CMK (cell line): ENCODE measurements at places on chromosomes 12 and 14.

GRCh38 chr12:24750263-24750662 is 198.6 kb downstream of the BCAT1 start:
- DNase-seq: no peak

- no peak for DNase-seq
Measured at GRCh38 chr12:55906056-55906455, 21.6 kb downstream of the PYM1 start.

GRCh38 chr12:51960488-51960887 is 9.0 kb downstream of the ACVR1B start:
- DNase-seq: no peak

DNA sequence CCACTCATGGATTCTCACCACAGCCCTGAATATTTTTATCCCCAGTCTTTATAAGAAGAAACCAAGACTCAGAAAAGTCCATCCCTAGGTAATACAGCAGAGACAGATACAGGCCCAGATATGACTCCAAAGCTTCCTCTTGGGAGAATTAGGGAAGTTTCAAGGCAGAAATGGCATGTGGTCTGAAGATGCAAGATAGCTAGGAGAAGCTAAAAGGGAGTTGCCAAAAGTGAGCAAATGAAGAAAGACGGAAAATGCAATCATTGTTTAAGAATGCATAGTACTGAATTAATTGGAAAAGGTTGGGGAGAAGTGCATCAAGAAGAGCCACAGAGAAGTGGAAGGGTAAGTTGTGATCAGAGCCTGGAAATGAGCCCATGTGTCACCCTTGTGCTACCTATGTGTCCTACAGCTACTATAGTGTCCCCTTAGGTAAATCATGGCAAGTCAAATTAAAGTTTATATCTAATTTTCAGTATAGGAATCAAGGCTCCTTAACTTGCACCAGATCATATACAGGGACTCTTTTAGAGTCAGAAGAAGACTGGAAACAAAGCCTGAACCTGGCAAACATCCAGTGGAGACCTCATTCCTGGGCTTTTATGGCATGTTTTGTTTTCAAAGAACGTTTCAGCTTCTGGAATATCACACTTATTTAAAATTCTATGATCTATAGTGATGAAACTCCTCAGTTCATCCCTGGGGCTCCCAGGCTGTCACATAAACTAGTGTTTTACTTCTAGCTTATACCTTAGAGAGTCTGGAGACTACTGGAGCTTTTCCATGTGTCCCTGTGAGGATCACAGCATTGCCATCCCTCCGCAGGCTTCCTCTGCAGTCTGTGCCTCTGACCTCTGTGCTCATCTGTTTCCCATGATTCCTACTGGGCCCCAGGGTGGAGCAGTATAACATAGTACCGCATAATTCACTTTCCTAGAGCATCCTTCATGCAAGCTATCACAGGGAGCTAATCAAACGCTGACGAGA is 189.0 kb upstream of the CDKN3 start:
- DNase-seq: no peak

- DNase-seq: no peak
Measured at GRCh38 chr12:104319918-104320626, 16.5 kb downstream of the EID3 start.

DNA sequence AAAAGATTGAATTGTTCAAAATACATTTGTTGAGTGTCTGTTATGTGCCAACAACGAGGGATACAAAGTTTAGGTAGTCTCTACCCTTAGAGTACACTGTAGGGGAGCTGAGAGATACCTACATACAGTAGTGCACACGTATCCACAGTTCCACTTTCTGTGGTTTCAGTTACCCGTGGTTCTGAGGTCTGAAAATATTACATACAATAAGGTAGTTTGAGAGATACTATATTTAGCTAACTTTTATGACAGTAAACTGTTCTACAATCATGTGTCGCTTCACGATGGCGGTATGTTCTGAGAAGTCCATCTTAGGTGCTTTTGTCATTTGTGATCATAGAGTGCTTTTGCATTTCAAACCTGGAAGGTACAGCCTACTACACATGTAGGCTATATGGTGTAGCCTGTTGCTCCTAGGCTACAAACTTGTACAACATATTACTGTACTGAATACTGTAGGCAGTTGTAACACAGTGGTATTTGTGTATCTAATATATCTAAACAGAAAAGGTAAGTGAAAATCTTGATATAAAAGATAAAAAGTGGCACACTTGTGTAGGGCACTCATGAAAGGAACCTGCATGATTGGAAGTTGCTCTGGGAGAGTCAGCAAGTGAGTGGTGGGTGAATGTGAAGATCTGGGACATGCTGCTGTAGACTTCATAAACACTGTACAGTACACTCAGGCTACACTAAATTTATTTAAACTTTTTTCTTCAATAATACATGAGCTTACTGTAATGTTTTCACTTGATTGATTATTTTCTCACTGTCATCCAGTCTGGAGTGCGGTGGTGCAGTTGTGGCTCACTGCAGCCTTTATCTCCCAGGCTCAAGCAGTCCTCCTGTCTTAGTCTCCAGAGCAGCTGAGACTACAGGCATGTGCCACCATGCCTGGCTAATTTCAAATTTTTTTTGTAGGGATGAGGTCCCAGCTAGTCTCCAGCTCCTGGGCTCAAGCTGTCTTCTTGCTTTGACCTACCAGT is 4.0 kb downstream of the CPSF6 start:
- no peak for DNase-seq

DNA sequence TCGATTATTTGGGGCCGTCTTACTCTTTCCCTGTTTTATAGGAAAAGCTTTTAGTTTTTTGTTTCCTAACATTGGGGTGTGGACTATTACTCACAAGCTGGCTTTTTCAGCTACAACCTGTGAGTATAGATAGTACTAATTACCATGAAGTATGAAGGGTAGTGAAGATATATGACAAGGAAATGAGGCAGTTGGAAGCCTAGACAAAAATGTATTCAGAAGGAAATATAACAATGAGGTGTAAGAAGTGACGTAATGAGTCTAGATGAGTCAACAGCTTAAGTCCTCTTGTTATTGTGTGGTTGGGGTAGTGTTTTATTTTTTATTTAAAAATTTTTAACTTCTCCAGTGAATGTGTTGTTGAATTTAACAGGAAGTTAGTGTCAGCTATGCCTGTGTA is 804.5 kb downstream of the NRXN3 start:
- DNase-seq: no peak

- DNase-seq: no peak
Measured at GRCh38 chr12:114898159-114898558, 214.2 kb upstream of the TBX3 start.

DNA sequence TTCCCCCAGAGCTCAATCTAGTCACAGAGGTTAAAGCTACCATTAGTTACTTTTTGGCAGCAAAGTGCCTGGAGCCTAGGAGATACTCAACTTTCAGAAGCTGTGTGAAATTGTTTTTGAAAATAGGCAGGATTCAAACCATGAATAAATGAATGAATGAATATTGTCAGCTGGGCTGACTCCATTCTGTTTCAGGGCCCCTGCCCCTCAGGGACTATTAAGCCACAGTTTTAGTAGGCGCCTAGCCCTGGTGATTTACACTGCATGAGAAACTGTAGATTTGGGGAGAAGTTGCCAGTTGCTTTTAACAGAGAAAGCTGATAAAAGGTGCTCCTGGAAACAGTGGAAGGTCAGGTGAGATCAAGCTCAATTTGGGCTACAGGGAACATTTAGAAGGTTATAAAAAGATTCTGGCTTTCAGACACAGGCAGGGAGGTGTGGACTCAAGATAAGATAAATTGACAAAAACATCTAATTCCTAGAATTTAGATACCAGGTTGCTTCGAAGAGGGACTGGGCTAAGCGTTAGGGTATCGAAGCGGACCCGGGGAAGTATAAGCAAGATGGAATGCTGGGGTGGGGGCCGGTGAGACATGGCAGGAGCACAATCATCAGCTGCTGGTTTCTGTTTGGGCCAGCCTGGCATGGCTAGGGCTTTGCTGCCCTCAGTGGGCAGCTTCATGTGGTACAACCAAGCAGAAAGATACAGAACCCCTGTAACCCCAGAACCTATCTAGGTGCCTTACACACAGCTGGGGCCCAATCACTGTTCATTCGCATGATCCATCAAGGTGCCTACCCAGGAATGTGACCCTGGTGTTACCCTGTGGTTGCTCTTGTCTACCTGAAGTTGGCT is 14.9 kb upstream of the CELA1 start:
- no peak for DNase-seq

GRCh38 chr14:74524076-74524811 is 30.7 kb downstream of the ISCA2 start:
- DNase-seq: no peak

DNA sequence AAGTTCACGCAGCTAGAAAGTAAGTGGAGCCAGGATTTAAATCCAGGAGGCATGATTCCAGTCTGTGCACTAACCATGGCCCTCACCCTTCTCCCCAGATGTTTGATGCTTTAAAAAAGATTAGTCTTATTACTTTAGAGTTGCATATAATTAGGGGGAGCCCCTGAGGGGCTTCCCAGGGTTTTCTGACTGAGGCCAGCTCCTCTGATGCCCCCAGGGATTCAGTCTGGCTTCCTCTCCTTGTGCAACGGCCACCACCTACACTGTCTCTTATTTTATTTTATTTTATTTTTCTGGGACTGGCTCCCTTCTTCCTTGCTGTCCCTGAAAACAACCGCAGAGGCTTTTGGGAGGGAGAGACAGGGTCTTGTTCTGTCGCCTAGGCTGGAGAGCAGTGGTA is 22.6 kb downstream of the CLSTN3 start:
- DNase-seq: no peak

GRCh38 chr12:120528861-120529525 is at the start of gene COQ5:
Gene COQ5, minus strand, starts transcription at chr12:120529158. Its CDS starts 17 bp downstream, at chr12:120529141.
- DNase-seq: peak; percentile 45

DNA sequence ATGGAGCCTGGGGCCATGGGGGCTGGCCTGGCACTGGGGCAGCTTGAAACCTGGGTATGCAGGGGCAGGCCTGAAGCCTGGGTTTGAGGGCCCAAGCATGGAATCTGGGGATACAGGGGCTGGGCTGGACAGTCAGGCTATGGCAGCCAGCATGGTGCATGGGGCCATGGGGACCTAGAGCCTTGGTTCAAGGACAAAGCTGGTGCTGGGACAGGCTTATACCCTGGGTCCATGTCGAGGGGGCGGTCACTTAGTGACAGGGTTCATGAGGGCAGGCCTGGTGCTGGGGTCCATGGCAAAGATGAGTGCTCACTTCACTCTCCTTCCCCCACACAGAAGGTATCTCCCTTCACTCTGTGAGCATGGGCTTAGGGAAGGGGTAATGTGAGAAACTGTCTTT is 116.2 kb downstream of the BBS10 start:
- no peak for DNase-seq

GRCh38 chr14:32693114-32693513 is 245.6 kb upstream of the NPAS3 start:
- no peak for DNase-seq

DNA sequence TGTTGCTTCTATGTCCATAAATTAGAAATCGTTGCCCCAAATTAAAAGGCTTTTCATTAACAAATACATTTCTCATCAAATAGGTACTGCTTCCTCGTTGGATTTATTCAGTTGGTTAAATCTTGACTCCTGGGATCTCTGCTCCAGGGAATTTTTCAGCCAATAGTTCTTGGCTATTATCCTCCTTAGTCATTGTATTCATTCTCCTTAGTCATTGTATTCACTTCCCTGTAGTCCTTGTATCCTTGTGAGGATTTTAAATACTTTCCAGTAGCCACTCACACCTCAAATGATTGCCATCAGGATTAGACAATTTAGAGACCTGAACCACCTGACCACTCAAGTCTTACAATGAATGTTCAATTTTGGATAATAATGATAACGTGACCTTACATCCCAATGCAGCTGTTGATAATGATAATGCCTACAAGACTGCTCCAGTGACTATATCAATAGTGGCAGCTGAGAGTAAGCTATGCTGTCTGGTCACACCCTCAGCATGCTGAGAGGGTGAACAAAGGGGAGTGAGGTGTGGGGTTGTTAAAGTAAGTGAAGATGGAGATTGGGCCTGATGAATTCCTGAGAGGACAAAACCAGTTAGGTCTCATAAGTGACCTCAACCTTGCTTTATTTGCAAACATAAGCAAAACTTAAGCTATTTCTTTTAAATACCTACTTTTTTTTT is 193.7 kb upstream of the RTL1 start:
- no peak for DNase-seq
